Activated effector memory CD4-positive, alpha-beta T cell treated with Interleukin-2 at 50 U/mL for 16 hours (primary cell): ENCODE measurements at places on chromosomes 16 and 17.

GRCh38 chr17:48719642-48720265 lies 2.6 kb downstream of the PRAC1 start:
- no peak for DNase-seq

DNA sequence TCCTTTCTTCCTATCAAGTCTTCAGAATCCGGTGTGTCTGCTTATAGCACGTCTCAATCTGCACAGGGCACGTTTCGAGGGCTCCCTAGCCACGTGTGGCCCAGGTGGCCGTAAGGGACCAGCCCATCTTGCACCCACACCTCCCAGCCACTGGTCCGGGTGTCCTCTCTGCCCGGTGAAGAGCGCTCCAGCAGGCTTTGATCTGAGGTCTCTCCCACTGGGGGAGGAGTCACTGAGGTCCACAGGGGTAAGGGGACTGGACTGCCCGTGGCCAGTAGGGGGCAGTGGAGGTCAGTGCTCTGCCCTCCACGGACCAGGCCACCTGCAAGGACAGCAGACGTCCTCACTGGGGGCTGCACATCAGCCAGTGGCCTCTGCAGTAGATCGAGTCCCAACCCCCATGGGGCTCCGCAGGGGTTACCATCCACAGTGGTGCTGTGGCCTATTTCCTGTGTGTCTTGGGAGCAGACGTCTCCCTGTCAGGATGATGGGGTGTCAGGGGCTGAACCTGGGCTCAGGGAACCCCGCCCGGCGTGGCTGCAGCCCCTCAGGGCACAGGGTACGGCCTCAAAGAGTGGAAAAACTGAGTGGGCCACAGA lies 204.1 kb upstream of the CIBAR2 start:
- DNase-seq: no peak

DNA sequence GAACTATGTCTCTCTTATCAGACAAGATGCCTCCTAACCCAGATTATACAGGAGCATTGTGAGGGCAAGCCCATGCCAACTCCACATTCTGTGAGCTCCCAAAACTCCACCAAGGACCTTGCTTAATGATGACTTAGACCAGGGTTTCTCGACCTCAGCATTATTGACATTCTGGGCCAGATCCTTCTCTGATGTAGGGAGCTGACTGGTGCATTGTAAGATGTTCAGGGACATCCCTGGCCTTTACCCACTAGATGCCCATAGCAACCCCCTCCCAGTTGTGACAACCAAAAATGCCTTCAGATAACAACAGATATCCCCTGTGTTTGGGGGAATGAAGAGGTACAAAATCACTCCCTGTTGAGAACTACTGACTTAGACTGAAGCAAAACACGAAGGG lies 43.6 kb downstream of the HOXB1 start:
- no peak for DNase-seq

DNA sequence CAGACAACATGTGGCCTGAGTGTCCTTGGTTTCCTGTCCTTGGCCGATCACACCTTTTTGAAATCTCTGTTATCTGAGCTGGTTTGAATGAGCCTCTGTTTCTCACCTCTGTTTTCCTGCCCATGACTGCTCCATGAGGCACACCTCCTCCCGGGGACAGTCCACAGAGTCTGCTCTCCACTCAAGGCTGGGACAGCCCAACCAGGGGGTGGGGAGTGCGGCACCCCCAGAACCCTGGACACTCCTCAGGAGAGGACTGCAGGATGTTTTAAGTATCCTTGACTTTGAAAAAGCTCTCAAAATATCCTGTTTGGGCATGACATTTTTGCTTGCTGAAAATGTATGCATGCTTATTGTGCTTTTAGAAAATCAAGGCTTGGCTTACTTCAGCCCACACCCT lies 333.0 kb upstream of the N4BP1 start:
- DNase-seq: no peak

DNA sequence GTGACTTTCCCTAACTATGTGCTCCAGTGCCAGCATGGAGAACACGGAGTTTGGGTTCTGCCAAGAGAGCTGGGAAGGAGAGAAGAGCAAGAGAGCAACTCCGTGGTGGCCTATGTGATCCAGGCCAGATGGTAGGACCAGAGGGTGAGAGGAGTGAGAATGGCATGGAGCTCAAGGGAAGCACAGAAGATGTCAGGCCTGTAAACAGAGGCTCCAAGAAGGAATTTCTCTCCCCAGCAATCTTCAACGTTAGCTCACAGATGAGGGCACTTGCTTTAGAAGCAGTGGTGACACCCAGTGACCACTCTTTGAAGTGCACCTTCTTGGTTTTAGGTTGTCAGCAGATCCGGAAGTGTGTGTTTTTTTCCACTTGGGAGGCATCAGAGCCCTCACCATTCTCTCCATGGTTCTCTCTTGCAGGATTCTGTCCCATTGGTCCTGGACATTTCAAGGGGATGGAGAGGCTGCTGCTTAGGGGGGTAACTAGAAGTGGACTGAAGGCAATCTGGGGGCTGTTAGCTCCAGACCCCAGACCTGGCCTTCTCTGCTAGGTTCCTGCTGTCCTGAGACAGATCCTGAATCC lies 18.1 kb upstream of the TMEM98 start:
- no peak for DNase-seq

GRCh38 chr17:79562192-79562930 lies 48.5 kb downstream of the RBFOX3 start:
- no peak for DNase-seq

GRCh38 chr17:39631403-39631802 lies 4.7 kb downstream of the PPP1R1B start:
- DNase-seq: no peak

GRCh38 chr17:82865274-82865673 lies 25.5 kb upstream of the ZNF750 start:
- no peak for DNase-seq

DNA sequence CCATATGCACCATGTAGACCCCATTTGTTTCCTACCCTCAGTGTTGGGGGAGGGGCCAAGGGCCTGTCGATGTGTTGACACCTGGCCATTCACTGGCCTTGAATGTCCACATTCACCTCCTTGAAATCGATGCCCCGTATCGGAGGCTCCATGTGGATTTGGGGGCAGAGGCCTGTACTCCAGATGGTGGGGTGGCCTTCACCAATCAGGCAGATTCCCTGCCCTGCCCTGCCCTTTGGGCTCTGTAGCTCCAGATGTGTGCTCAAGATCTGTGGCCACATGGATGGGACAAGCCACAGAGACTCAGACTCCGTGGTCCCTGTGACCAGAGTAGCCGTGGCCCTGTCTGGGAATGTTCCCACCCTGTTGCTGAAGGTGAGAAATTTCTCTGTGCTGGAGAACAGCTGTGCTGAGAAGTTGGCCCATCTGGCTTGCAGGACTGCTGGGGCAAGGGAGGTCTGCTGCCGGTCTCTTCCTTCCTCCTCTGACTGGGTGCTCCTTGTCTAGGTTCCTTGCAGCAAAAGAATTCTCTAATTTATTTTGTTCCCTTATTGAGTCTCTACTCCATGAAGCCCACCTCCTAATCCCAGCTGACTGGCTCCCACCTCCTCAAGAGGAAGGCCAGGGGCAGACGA lies 221.3 kb downstream of the SEC14L1 start:
- DNase-seq: no peak

- DNase-seq: no peak
These were observed 317.6 kb downstream of the SEC14L1 start for GRCh38 chr17:77458202-77459017.

GRCh38 chr17:78784352-78784751 lies 2.3 kb upstream of the CYTH1 start:
- DNase-seq: no peak

DNA sequence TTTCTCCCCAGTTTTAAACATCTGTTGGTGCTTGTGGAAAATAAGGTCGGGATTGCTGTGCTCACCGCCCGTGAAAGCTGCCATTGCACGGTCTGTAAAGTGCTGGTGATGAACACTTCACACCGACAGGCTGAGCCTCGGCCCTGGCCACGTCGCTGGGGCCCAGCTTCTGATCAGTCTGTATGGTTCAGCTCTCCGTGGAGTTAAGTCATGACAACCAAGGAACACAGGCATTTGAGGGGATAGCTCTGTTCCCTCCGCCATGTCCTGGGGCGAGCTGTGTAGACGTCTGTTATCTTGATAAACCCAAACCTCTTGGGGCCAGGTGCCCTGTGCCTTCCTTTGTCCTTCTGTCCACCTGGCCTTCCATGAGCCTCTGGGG lies 110.6 kb downstream of the METRNL start:
- DNase-seq: no peak

DNA sequence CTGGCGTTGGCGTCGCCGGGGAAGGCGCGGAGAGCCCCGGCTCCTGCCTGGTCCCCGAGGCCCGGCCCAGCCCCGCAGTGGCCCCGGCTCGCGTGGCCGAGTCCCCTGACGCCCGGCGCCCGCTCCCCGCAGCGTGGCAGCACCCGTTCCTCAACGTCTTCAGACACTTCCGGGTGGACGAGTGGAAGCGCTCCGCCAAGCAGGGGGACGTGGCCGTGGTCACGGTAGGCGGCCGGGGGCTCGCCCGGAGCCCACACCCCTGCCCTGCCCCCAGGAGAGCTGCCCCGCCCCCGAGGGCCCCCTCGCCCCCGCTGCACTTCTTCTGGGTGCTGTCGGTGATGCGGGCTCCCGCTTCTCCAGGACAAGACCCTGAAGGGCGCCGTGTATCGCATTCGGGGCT lies 466 bp downstream of the WDR90 start:
- no peak for DNase-seq

DNA sequence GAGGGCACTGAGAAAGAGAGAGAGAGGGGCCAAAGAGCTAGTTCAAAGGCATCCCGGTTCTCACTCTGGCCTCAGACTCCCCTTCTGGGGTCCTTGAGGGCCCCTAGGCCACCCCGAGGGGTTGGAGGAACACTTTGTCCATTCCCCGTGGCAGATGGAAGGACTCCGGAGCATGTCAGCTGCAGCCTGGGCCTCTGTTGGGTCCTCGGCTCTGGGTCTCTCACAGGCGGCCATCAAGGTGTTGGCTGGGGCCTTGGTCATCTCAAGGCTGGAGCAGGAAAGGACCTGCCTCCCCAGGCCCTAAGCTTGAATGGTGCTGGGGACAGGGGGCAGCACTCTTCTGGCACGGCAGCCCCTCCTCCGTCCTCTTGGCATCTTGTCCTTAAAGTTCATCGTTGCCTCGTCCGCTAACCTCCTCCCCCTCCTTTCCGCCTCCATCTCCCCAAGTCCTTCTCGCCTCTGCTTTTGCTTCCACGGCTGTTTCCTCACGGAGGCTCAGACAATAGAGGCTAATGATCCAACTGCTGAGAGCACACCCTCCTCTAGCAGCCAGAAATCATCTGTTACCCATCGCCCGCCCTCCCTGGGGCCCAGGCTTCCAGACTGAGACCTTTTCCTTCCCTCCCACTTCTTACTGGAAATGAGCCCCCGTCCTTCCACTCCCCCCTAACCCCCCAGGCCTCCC lies 23.3 kb downstream of the CCR7 start:
- DNase-seq: no peak

DNA sequence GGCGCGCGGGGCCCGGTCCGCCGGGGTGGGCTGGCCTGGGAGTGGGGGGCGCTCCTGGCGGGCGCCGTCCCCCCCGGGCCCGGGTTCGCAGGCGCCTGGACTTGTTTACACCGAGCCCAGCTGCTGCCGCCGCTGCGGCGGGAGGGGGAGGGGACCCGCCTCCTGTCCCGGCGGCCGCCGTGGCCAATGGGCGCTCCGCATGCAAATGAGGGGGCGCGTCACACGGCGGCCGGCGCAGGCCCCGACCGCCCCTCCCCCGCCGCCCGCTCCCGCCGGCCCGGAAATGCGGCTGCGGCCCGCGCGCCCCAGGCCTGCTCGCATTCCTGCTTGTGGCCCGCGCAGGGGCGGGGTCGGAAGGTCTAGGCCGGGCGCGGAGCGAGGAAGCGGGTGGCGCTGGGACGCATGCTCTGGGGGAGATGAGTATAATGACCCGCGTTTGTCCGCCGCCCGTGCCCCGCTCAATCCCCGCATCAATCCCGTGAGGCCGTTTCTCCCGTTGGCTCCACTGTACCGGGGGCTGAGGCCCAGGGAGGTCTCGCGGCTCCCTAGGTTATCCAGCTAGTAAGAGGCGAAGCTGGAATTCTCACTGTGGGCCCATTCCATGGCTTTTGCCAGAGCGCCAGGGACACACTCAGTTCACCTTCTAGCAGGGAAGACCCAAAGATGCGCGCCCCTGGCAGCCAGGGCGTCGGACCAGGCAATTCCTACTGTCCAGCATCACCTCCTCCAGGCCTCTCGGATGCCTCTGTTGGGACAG lies at the start of gene YPEL3:
TSS of gene YPEL3 (minus strand) at position 109 of the 757 bp plus-strand sequence. CDS start 731 bp downstream, outside the sequence.
- DNase-seq: peak; percentile 86

DNA sequence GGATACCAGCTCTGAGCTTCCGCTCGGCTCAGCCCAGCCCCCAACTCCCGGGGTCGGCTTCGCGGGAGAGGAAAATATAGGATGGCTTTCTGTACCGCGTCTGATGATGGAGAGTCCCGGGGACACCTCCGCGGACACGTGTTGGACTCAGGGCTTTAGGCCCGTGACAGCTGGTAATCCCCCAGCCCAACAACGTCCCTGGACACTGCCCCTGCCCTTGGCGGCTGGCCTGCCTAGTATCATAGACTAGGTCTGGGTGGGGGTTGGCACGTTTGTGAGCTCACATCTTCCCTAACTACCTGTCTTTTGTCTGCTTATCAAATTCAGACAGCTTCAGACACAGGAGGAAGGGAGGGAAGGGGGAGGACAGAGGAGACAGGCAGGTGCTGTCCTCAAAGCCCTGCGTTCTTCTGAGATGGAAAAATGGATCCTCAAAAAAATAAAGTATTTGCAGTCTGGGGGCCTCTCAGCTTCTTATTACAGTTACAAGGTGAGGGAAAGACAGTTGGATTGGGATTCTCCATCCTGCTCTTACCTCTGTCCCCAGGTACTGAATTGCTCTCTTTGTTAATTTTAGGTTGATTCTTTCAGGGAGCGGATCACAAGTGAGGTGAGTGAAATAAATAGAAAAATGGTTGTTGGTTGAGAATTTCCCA lies 698 bp downstream of the PSME3 start:
- DNase-seq: no peak

GRCh38 chr16:84298376-84298899 lies 3.8 kb downstream of the WFDC1 start:
- no peak for DNase-seq

GRCh38 chr17:79970576-79971068 lies 65.0 kb downstream of the TBC1D16 start:
- no peak for DNase-seq

DNA sequence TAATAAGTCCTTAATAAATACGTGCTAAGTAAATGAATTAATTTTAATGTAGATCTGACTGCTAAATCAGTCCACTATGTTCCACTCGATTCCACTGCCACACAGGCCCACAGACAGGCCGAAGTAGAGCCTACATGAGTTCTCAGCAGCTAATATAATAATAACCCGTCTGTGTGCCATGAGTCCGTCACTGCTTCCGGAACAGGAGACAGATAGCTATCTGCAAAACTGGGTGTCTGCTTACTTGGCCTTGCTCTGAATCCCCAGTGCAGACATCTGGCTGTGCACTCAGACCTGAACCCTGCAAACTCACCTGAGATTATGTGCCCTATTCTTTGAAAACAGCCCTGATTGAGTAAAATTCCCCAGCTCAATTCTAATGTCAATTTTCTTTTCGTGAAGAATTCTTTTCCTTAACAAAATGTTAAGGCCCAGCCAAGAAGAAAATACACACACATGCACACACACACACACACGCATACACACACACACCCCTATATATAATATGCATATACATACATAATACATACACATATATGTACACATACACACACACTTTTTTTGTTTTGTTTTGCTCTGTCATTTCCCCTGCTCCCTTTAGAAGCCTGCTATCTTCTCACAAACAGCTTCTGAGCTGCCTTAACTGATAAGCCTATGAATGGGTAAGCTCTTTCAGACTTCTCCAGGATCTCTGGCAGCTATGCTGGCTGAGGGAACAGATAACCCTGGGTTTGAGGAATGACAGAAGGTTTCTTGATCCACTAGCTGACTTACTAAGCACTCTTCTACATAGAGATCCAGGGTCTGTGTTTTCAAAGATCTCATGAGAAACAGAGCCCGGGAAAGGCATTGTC lies 39.8 kb upstream of the TOM1L1 start:
- no peak for DNase-seq
